ENCODE measurements at places on chromosomes 1 and 21. TPM values are rescaled to one million over a fixed set of nuclear protein-coding genes. Genes with fewer than 3 reads are reported as not detected.

- H3K4me3 ChIP-seq = no peak overlapping the region
- no peaks in the 10 kb centered on the region for H3K27me3 ChIP-seq
- no peak overlapping the region for H3K27ac ChIP-seq
Measured at GRCh38 chr1:15500184-15501178, 23.5 kb downstream of the CASP9 start.

Gene NUP133
- total RNA-seq = 30.5 TPM

DNA sequence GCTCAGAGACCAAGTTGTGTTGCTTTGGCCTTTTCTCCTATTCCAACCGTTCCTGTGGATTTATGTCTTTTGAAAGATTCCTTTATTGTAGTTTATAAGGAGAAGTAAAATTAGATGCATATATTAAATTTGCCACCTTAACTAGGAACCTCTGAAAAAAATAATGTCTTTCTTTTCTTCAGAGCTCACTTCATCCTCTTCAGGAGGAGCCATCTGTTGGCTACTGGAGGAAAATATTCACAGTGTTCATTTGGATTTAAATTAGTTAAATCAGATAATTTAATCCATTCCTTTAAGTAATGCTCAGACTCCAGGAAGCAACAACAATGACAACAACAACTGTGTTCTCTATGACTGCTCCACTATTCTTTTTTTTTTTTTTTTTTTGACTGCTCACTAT, 164.0 kb downstream of the FASLG start:
- H3K4me3 ChIP-seq = no peak overlapping the region
- H3K27me3 ChIP-seq = no peaks in the 10 kb centered on the region
- no peak for DNase-seq

Gene SPATA45
- total RNA-seq = not detected

DNA sequence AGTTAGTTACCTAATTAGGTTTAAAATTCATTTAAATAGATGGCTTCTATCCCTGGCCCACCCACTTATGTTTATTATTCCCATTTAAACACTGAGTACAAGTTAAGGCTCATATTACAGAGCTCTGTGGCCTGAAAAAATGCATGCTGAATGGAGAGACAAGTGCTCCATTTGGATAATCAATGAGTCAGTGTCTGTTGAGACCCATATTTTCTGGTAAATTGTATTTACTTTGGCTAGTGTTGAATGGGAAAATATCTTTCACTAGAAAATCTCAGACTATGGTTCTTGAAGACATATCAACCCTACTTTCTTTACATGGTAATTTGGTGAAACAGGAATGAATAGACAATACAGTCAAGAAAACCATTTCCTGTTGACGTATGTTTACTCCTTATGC, 356.0 kb downstream of the S1PR1 start:
- no peak overlapping the region for H3K4me3 ChIP-seq
- no peaks in the 10 kb centered on the region for H3K4me1 ChIP-seq
- H3K27me3 ChIP-seq = no peaks in the 10 kb centered on the region
- peak; percentile 1 for DNase-seq
- no peaks in the 10 kb centered on the region for H3K36me3 ChIP-seq

GRCh38 chr1:26630634-26631033, 65.2 kb upstream of the ARID1A start:
- H3K4me3 ChIP-seq = no peak overlapping the region
- no peaks in the 10 kb centered on the region for H3K4me1 ChIP-seq
- H3K27ac ChIP-seq = no peak overlapping the region
- DNase-seq = no peak
- no peaks in the 10 kb centered on the region for H3K36me3 ChIP-seq

- H3K27ac ChIP-seq = peak overlapping the region; percentile 23
- H3K4me1 ChIP-seq = peaks cover 2% of the 10 kb centered on the region
- no peaks in the 10 kb centered on the region for H3K27me3 ChIP-seq
- DNase-seq = peak; percentile 87
- peaks cover 29% of the 10 kb centered on the region for H3K36me3 ChIP-seq
- H3K4me3 ChIP-seq = no peak overlapping the region
Measured at GRCh38 chr1:201850053-201850397, 21.1 kb downstream of the IPO9 start.

- DNase-seq = no peak
- H3K27ac ChIP-seq = no peak overlapping the region
- no peaks in the 10 kb centered on the region for H3K4me1 ChIP-seq
- no peak overlapping the region for H3K4me3 ChIP-seq
- no peaks in the 10 kb centered on the region for H3K36me3 ChIP-seq
- H3K27me3 ChIP-seq = no peaks in the 10 kb centered on the region
Measured at GRCh38 chr1:178066296-178066907, 27.5 kb upstream of the RASAL2 start.

All from IMR-90 (cell line).